ENCODE measurements at places on chromosomes 7 and 10.

GRCh38 chr10:58331646-58332045, 3.2 kb upstream of the UBE2D1 start:
- DNase-seq: no peak

DNA sequence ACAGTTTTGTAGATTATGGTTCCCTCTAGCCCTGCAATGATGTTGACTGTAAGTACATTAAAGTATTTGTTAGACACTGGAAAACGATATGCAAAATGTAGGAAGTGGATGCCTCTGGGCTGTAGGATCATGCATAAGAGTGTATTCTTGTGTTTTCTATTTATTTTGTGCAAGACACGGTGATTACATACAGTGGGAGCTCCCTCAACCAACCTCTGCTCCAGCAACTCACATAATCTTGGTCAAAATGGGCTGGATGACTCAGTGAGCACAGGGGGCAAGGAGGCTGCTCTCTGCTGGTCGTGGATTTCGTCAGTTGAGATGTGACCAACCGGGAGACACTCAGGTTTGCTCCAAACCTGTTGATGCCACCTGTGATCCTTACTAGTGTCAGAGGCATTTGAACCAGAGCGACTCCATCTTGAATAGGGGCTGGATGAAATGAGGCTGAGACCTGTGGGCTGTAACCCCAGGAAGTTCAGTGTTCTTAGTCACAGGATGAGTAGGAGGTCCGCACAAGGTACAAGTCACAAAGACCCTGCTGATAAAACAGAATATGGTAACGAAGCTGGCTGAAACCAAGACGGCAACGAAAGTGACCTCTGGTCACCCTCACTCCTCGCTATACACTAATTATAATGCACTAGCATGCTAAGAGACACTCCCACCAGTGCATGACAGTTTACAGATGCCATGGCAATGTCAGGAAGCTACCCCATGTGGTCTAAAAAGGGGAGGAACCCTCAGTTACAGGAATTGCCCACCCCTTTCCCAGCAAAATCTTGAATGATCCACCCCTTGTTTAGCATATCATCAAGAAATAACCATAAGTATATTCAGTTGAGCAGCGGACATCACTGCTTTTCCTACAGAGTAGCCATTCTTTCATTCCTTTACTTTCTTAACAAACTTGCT, 56.4 kb upstream of the FAM20C start:
- DNase-seq: no peak

- no peak for DNase-seq
Observed at GRCh38 chr10:90935581-90936275, 14.8 kb upstream of the ANKRD1 start.

- DNase-seq: no peak
Observed at GRCh38 chr10:59970396-59971368, 64.3 kb upstream of the CCDC6 start.

GRCh38 chr10:49465736-49466135, 69.8 kb upstream of the DRGX start:
- no peak for DNase-seq

DNA sequence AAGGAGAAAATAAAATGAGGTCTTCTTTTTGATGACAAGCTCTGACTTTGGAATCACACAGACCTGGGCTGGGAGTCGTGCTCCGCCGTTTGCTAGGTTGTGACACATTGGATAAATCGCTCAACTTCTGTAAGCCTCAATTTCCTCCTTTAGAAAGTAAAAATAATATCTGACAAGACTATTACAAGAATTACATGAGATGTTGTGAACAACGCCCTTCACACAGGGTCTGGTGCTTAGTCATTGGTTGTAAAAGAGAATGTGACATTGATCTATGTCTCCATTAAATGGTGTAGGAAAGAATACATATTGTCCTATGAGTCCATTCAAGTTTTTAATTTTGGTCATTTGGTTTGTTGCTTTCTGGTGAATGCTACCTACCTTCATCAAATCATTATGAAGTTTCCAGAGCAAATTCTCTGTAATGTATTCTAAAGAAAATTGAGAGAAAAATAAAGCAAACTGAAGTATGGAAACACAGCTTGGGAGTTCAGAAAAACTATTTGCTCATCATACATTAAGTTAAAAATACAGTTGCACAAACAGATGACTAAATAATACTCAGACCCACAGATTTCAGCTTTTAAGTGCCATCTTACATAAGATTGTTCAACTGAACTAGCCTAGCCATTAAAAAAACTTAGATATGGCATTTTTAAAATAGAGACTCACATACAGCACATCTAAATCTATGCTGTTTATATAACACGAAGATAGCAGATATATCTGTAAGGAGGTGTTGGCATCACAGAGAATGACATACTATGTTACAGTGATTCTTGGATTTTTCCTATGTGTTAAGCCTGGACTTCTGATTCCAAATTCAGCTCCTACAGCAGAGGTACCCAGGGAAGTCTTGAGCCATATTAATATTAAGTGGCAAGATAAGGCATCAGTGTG, 12.3 kb upstream of the ADRB1 start:
- peak; percentile 1 for DNase-seq

DNA sequence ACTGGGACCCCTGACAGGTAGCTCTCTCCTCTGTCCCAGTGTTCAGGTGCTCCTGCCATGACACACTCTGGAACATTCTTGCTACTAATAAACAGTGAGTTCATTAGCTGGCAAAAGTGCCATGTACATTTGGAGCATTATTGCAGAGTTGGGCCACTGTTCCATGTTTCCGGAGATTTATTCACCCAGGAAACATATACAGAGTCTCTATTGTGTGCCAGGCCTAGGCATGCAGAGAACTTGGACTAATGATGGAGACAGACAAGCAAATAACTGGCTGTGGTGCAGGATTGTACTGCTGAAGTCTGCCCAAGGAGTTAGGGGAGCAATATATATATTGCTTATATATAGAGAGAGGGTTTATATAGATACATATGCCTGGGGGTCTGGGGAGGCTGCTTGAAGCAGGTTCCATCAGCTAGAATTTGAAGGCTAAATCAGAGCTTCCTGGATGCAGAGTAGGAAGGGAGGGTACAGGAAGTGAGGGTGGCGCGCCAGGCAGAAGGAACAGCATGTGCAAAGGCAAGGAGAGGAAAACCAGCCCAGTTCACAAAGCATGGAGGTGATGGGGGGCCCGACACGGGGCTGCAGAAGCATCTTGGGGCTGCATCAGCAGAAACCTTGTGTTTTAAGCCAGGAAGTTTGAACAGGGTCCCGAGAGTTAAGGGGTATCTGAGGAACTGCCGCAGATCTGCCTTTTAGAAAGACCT, 22.7 kb upstream of the EEPD1 start:
- DNase-seq: no peak

GRCh38 chr10:62573929-62574328, 199.8 kb downstream of the ZNF365 start:
- DNase-seq: no peak

DNA sequence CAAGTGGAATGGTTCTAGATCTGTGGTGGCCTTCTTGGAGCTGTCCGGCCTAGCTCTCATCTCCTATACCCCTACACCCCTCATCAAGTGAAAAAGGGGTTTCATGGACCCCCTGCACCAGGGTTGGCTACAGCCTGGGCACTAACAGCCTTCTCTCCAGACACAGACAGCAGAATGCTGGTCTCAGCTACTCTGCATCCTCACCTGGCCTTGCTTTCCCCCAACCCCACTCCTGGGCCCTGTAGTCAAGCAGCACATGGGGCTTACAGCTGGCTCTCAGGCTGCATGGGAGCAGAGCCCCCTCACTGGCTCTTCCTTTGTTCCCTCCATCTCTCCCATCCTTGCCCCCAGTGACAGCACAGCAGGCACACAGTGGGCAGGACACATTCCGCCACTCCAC, 20.8 kb upstream of the TMEM273 start:
- DNase-seq: no peak

GRCh38 chr7:131225619-131226513, 101.8 kb upstream of the MKLN1 start:
- no peak for DNase-seq

DNA sequence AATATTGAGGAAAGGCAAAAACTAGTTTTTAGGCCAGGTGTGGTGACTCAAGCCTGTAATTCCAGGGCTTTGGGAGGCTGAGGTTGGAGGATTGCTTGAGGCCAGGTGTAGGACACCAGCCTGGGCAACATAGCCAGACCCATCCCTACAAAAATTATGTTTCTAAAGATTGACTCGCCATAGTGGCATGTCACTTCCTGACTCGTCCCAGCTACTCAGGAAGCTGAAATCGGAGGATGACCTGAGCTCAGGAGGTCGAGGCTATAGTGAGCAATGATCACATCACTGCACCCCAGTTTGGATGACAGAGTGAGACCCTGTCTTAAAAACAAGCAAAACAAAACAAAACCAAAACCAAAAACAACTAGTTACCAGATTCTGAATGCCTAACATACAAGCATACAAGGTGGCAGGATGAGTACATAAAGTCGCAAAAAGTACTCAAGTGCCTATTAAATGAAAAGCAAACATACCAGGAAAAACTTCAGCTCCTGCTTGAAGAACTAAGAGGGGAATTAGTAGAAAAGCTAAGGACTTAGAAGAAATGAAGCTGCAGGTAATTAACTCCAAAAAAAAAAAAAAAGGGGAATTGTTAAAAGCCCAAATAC, 14.1 kb downstream of the ZNF398 start:
- DNase-seq: no peak

DNA sequence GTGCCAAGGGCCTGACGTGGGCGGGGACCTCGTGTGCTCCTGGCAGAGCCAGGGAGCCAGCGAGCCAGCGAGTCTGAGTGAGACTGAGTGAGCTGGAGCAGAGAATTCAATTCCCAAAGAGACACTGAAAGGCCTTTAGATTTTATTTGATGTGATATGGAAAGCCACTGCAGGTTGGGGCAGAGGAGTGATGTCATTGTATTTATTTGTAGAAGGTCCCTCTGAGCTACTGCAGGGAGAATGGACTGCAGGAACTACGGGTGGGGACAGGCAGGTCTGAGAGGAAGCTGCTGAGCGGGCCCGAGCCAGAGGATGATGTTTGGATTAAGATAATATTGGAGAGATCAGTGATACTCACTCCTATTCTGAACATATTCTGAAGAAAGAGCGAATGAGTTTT, 445.8 kb upstream of the ANKRD30A start:
- DNase-seq: no peak

GRCh38 chr10:31352436-31353226, 33.6 kb downstream of the ZEB1 start:
- DNase-seq: no peak

GRCh38 chr10:132255489-132256344, 52.0 kb downstream of the STK32C start:
- DNase-seq: peak; percentile 10

DNA sequence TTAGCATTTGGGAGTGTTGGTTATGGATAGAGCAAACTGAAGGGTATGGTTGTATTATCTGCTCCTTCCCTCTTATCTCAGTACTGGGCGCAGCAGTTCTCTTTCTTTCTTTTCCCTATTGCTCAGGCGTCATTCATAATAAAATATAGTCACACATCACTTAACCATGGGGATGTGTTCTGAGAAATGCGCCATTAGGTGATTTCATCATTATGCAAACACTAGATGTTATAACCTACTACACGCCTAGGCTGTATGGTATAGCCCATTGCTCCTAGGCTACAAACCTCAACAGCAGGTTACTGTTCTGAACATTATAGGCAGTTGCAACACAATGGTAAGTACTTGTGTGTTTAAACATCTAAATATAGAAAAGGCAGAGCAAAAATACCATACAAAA, 401.7 kb downstream of the EXOC4 start:
- no peak for DNase-seq

DNA sequence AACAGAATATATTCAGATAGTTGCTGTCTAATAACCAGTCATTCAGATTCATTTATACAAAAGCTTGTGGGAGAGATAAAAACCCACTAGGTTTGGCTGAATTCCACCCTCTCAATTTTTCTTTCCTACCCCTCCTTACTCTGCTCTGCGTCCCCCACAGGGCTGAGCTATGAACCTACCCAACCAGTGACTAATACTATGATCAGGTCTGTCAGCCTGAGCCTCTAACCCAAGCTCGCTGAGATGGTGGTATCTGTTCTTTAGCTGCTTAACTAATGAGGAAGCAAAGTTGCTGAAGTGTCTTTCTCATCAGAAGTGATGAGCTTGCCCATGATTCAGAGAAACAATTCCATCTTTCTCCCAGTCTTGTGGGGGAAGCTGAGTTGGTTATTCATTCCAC, 248.7 kb upstream of the GPR26 start:
- no peak for DNase-seq

DNA sequence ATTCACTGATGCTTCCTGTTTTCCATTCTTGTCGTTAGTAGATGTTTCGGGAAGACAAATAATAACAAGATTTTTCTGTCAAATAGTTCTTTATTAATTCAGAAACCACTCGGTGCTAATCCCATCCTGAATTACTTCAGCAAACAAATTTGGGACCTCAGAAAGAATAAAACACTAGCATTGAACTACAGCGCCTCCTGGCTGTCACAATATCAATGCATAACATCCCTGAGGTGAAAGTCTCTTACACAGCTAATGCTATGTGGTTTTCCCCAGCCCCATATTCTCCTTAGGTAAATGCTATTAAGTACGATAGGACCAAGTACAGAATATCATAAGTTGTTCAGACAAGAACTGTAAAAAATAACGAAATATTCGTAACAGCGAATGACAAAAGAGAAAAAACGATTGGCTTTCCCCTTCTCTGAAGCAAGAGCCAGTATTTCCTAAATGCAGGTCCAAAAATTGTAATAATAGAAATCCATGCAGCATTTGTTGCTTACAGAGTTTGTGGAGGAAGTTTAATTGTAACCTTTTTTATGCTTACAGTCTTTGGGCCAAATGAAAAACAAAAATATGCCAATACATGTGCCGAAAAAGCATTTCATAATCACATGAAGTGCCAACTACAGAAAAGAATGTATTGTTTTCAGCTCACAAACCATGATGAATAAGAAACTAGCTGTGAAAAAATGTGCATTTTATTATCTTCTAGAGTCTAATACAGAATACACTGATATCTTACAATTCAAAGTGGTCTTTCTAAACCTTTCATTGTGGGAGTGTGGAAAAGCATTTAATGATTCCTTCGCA, 47.3 kb downstream of the MYPN start:
- DNase-seq: peak; percentile 35

GRCh38 chr10:126123466-126123865, 227.1 kb downstream of the FANK1 start:
- no peak for DNase-seq

DNA sequence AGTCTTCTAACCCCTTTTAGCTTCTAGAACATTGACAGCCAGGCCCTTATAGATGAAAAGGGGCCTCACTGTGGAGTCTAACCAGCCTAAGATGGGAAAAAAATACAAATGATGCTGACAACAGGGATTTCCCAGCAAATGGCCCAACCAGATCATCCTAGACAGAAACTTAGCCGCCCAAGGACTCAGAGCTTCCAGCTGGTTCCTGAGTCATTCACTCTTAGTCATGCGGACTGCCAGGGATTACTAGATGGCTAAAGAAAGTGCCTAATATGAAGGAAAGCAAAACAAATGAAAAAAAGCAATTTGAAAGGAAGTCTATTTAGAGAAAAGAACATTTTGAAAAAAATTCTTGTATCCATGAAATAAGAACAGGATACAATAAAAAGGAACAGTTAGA, 23.7 kb downstream of the TSPAN14 start:
- no peak for DNase-seq
